ENCODE measurements at places on chromosomes 4 and X.
A peak's percentile ranks its signal among the peaks of the same experiment; 100 is the strongest.

DNA sequence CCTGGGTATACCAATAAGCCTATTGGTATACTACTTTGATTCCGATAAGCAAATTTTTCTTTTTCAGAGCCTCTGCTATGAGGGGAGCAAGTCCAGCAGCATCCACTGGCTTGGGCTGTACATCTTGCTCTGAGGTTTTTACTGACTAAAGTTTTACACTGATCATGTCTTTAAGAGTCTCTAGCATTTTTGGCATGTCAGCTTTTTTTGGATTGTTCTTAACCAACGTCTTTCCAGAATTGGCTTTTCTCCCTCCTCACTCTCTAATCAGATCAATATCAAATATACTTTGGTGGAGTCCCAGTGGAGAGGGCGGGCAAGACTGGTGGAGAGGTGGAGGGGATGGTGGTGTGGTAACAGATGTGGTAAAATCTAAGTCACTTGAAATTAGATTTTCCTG lies 196.8 kb downstream of the HEPH start:
- no peak for DNase-seq

GRCh38 chrX:154030266-154030665 lies 10.6 kb upstream of the IRAK1 start:
- no peak for DNase-seq

GRCh38 chr4:139017861-139018260 lies 2.3 kb downstream of the NOCT start:
- no peak for DNase-seq

- peak; percentile 48 for DNase-seq
Measured at GRCh38 chr4:76689145-76689817, 208.7 kb downstream of the SOWAHB start.

DNA sequence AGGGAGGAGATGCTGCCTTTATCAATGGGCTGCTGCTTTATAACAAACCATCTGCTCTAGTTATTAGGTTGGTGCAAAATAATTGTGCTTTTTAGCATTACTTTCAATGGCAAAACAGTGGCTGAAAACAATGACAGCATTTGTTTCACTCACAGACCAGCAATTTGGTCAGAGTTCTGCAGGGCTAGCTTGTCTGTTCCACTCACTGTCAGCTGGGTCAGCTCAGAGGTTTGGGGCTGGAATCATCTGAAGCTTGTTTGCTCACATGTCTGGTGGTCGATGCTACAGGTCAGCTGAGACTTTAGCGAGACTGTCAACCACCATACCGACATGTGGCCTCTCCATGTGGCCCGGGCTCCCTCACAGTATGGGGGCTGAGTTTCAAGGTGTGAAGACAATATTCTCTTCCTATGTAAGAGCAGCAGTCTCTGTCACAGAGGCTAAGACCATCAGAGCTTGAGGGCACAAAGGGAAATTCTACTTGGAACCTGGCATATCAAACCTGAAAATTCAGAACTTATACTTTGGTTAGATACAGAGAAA lies 81.3 kb upstream of the LIMCH1 start:
- no peak for DNase-seq

- DNase-seq, result no peak
Measured at GRCh38 chrX:13520936-13521335, 48.5 kb upstream of the EGFL6 start.

DNA sequence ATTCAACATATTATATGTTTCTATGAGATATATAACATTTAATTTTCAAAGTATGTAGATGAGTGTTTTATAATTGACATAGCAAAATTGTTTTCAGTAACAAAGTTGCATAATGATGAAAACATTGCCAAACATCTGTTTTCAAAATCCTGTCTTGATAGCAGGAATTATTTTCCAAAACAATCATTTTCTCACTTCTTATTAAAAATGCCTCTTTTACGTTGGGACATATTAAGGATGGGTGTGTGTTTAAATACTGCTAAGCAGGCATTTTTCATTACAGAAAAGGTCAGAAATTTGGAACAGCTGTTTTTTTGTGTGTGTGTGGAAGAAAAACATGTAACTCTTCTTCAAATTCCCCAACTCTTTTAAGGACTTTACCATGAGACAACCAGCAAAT lies 452.0 kb downstream of the SPRY1 start:
- no peak for DNase-seq

DNA sequence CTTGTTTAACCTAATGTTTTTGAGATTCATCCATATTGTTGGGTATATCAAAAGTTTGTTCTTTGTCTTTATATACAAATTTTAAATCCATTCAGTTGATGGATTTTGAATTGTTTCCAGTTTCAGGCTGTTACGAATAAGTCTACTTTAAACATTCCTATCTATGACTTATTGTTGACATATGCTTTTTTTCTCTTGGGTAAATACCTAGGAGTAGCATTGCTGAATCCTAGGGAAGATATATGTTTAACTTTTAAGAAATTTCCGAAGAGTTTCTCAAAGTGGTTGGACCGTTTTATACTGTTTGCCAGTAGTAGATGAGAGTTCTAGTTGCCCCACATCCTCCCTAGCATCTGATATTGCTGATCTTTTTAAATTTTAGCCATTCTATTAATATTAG lies 60.9 kb upstream of the IL13RA1 start:
- DNase-seq, result no peak

- DNase-seq, result no peak
Measured at GRCh38 chr4:175271010-175271630, 353.0 kb downstream of the ADAM29 start.

DNA sequence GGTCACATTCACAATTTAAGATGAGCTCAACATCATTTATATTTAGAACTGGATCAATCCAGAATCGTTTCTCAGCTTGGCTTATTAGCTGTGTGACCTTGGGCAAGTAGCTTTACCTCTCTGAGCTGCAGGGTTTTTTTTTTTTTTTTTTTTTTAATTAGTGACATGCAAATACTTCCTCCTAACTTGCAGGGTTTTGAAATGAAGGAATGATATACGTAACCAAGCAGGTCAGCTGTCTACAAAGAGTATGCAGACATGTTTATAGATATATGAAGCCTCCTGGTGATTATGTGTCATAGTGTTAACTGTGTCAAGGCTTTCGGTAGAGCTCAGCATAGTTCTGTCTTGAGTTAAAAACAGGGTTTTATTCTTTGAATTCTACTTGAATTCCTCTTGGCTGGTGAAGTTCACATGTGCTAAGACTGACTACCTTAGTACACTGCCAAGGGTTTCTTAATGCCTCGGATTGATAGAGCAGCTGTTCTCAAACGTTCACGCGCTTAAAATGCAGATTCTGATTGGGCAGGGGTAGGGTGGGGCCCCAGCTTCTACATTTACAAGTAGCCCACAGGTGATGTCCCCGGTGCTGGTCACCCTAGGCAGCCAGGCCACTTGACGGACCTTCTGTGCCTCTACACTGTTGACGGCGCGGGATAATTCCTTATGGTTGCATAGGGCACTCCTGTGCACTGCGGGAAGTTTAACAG lies 654 bp upstream of the STS start:
- no peak for DNase-seq

DNA sequence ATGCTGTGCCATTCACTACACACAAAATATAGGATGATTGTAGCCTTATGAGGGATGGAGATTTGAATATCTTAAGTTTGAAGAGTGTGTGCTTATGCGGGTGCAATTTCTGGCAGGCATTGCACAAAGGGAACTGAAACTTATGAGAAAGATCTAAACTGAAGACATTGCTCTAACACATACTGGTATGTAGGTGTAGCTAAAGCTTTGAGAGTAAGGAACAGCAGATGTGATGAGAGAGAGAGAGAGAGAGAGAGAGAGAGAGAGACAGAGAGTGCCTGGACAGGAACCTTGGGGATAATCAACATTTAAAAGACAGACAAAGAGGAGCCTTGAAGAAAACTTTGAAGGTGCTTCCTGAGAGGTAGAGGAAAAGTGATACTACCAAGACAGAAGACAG lies 379.7 kb downstream of the SPRY1 start:
- DNase-seq, result no peak

GRCh38 chr4:28435314-28435713 lies 1574.7 kb downstream of the STIM2 start:
- DNase-seq, result no peak

DNA sequence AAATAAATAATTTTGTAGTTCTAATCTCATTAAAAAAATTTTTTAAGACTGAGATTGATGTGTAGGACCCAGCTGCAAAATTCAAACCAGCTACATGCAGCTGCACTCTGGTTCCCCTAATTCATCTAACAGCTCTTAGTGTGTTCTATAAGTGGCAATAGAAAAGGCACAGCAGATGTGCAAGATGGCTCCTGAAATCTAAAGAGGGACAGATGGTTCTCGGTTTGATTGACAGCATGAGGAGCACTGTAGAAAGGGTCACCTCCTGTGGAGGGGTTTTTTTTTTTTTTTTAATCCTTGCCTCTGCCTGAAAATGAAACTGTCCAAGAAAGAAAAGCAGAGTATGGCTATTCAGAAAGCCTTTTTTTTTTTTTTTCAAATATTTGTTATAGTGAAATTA lies 16.9 kb upstream of the OCIAD1 start:
- DNase-seq, result peak; percentile 27

DNA sequence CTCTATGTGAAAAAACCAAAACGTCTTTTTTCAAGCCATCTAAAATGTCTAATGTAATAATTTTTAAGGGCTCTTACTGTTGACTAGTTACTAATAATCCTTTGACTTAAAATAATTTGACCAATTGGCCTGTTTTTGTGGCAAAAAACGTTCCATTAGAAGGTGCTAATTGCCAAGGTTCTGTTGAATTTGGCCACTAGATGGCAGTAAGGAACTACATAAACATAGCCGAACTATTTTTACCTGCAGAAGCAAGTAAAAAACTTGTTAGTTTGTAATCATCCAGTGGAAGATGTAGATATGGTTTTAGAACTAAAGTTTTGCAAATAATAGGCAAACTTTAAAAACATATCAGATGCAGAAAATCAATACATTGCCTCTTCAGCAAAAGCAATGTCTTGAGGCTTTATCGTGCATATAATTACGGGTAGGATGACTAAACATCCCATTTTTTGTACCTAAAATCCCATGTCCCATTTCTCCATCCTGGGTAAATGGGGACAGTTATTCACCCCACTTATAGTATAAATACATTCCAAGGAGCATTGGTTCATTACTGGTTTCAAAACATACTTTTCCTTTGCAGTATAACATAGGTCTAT lies 57.6 kb downstream of the PROM1 start:
- DNase-seq, result no peak

DNA sequence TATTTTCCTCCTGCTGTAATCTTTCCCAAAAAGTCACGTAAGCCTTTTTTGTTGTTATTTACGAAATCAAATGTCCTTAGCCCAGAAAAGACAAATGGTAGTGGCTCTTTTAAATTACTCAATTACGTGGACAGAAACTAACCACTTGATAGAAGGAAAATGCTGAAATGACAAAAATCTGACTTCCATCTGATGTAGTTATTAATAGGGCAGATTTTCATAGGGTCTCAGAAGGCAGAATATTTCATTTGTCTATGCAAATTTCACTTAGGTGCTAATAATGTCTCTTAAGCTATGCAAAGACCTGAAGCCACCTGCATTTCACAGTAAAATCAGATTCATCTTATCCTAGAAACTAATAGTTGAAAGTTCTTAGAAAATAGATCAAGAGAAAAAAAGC lies 295.7 kb downstream of the TMA16 start:
- no peak for DNase-seq

DNA sequence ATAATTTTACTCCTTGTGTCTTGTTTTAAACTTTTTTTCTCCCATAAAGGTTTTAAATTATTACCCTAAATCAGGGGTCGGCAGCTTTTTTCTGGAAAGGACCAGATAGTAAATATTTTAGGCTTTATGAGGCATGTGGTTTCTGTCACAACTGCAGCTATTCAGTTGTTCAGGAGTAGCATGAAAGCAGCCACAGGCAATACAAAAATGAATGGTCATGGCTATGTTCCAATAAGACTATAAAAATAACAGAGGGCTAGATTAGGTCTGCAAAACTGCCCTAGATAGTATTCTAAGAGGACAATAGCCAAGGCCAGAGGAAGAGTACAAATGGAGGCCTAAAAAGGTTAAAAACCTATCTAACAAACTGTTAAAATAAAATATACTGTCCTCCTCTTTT lies 24.6 kb downstream of the HERC5 start:
- DNase-seq, result no peak

DNA sequence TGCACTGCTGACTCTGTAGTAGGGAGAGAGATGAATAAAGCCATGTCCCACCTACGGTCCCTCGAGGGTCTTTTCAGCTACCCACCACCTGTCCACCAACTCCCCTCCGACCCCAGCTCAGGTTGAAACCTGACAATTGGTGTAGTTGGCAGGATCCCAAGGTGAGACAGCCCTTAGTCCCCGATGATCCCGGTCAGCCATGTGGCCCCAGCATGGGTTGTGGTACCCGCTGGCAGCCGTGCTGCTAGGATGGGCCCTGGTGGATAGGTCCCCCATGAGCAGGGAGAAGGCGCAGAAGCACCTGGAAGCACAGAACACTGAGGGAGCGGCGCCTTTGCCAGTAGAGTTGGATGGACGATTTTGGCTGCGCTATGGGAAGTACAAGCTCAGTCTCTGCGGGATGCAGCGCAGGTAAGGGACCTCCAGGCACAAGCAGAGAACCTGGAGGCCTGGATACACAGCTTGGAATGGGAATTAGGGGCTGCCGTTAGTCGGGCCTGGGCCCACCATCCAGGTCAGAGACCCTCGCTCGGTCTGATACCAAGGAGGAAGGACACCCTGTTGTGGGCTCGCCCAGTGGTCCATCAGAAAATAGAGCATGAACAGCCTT lies 694.6 kb upstream of the AGA start:
- DNase-seq, result no peak

DNA sequence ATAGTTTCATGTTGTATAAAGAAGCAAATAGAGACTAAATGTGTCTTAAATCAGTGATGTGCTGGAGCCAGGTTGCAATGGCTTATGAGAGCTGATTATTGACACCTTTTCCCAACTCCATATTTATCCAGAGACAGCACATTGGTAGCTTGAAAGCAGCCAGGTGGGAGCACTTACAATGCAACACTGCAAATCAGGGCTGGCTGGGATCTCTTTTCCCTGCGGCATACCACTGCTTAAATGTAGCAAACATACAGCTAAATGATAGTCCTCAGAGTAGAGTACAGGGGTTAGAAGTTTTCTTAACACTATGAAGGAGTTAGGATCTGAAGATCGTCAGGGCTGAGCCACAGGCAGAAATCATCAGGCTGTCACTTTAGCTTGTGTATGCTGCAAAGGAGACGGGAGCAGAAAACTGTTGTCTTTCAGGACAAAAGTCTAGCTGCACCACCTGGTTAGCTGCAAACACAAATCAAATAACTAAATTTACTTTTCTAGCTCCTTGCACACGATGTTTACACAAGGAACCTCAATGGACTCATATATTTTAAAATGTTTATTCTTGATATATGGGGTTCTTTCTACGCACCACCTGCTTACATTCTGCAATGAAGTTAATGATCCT lies 527.3 kb downstream of the TLL1 start:
- DNase-seq, result no peak

DNA sequence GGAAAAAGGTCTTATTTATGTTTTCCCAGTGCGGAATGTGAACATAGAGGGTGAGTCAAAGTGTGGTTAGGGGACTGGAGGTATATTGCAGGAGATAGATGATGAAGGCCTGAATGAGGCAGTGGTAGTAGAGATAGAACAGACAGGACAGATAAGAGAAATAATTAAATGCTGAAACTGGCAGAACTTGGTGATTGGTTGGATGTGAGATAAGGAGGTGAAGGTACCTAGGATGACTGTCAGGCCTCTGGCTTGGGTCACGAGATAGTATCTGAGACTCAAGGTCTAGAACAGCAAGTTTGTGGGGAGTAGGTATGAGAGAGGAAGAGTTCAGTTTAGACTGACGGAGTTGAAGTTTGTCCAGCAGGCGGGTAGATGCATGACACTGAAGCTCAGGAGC lies 3.5 kb downstream of the MND1 start:
- no peak for DNase-seq

- no peak for DNase-seq
Measured at GRCh38 chrX:137568741-137569469, 3.0 kb downstream of the ZIC3 start.
